Fibroblast of lung (primary cell): ENCODE measurements at places on chromosomes 3 and 15. TPM values are rescaled to one million over a fixed set of nuclear protein-coding genes. Genes with fewer than 3 reads are reported as not detected.

The CLDN16 gene
- 0.08 and 0.10 TPM in 2 replicates for polyA plus RNA-seq

- no peaks in the 10 kb centered on the region for H3K27me3 ChIP-seq
- no peaks in the 10 kb centered on the region for H3K36me3 ChIP-seq
- DNase-seq: no peak
- H3K4me1 ChIP-seq: peaks cover 3% of the 10 kb centered on the region
These were observed 145.1 kb downstream of the MAGI1 start for GRCh38 chr3:65893631-65894030.

GRCh38 chr3:181718987-181719911 lies 7.5 kb downstream of the SOX2 start:
- H3K4me3 ChIP-seq: no peak overlapping the region
- no peaks in the 10 kb centered on the region for H3K36me3 ChIP-seq
- peaks cover 32% of the 10 kb centered on the region for H3K27me3 ChIP-seq
- DNase-seq: no peak

DNA sequence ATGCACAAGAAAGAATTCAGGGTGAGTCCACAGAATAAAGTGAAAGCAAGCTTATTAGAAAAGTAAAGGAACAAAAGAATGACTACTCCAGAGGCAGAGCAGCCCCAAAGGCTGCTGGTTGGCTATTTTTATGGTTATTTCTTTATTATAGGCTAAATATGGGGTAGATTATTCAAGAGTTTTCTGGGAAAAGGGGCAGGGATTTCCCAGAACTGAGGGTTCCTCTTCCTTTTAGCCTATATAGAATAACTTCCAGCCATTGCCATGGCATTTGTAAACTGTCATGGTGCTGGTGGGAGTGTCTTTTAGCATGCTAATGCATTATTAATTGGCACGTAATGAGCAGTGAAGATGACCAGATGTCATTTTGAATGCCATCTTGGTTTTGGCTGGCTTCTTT lies 13.6 kb downstream of the GLDN start:
- no peak overlapping the region for H3K4me3 ChIP-seq
- DNase-seq: no peak
- no peaks in the 10 kb centered on the region for H3K27me3 ChIP-seq
- no peaks in the 10 kb centered on the region for H3K36me3 ChIP-seq
- no peak overlapping the region for H3K27ac ChIP-seq
- H3K4me1 ChIP-seq: no peaks in the 10 kb centered on the region

GRCh38 chr15:101016581-101016980 lies 97.4 kb downstream of the LRRK1 start:
- peaks cover 2% of the 10 kb centered on the region for H3K36me3 ChIP-seq
- no peaks in the 10 kb centered on the region for H3K27me3 ChIP-seq
- H3K4me3 ChIP-seq: no peak overlapping the region
- no peak for DNase-seq
